ENCODE measurements at places on chromosomes 2 and 18. TPM values are rescaled to one million over a fixed set of nuclear protein-coding genes. Genes with fewer than 3 reads are reported as not detected.
A peak's percentile ranks its signal among the peaks of the same experiment; 100 is the strongest.

Gene KCNG3
- not detected for total RNA-seq

Gene FAM168B
- 86.7 TPM for total RNA-seq

- no peaks in the 10 kb centered on the region for H3K4me1 ChIP-seq
- H3K27ac ChIP-seq = peak overlapping the region; percentile 88
- H3K27me3 ChIP-seq = no peaks in the 10 kb centered on the region
- no peak for DNase-seq
- H3K36me3 ChIP-seq = no peaks in the 10 kb centered on the region
Observed at GRCh38 chr18:47968721-47969120, 38.3 kb upstream of the SMAD2 start.

DNA sequence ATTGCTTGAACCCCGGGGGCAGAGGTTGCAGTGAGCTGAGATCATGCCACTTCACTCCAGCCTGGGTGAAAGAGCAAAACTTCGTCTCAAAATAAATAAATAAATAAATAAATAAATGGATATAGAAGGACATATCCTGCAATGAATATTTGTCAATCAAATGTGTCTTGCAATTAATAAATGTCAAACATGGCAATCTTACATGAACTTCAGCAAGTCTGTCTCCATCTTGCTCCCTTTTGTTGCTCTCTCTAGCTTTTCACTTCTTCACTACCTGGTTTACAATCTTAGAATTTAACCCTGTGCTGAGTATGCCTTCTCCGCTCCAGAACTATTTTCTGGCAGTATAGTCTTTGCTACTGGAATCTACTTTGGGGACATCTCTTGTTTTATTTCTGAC is 3.3 kb upstream of the YES1 start:
- H3K27ac ChIP-seq = no peak overlapping the region
- H3K27me3 ChIP-seq = no peaks in the 10 kb centered on the region
- H3K4me3 ChIP-seq = no peak overlapping the region

Gene SLC14A1
- 44.8 TPM for total RNA-seq

Data from aorta (tissue), 5 donors.